ENCODE measurements at places on chromosomes 7 and 10.
A peak's percentile ranks its signal among the peaks of the same experiment; 100 is the strongest.

DNA sequence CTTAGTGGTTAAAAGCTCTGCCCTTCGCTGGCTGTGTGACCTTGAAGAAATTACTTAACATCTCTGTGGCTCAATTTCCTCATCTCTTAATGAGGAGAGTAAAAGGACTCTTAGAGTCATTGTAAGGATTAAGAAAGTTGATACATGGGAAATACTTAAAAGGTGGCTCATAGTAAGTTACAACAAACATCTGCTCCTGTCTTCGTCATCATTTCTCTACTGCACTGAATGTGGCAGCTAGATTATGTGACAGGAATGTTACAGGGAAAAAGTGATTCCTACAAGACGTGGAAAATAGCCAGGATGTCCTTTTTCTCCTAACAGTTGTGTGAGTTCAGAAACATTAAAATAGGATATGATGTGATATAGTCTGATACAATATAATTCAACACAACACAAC, 184.7 kb downstream of the FRMD4A start:
- DNase-seq = no peak

- no peak for DNase-seq
Measured at GRCh38 chr7:39617005-39617404, 6.4 kb upstream of the RALA start.

DNA sequence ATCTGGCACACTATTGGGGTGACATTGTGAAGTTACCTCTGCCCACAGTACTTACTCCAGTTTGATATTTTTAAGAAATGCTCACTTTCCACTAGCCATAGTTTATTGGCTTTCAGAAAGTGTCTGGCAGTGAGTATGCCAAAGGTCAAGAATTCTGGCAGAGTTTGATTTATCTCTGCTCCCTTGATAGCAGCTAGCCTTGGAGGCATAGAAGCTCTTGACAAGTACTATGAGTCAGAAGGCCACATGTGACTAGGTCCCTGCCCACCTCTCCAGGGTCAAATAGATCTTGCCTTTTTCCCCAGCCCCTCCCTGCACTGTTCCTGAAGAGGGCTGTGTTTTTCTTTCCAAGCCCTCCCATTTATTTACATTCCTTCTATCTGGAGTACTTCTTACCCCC, 202.2 kb downstream of the AUTS2 start:
- no peak for DNase-seq

- DNase-seq = no peak
Measured at GRCh38 chr7:33836797-33837355, 68.5 kb upstream of the BMPER start.

DNA sequence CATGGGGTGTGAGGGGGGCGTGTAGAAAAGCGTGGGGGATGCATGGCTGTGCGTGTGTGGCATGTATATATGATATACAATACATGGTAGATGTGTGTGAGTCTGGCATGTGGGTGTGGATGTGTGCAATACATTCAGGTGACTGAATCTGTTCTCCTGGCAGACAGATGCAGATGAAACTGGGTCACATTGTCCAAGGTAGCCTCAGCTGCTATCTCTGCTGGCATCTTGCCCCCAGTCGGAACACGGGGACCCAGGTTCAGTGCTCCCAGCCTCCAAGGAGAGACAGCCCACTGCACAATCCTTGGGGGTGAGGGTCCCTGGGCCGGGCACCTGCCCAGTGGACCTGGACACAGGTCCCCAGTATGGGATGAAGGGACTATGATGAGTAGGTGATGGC, 12.4 kb upstream of the SRRM3 start:
- DNase-seq = no peak

DNA sequence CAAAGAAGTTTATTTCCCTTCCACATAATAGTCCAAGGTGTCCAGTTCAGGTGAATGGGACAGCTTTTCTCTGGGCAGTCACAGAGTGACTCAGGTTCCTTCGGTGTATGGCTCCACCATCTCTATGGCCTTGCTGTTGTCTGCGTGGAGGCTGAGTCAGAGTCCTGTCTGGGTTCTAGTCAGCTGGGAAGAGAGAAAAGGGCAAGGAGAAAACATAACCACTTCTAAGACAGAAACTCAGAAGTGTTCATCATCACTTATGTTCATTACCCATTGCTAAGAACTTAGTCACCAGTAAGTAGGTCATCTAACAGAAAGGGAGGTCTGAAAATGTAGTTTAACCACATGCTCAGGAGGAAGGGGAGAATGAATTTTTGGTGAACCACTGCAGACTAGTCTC, 32.4 kb upstream of the CCDC7 start:
- DNase-seq = peak; percentile 2

DNA sequence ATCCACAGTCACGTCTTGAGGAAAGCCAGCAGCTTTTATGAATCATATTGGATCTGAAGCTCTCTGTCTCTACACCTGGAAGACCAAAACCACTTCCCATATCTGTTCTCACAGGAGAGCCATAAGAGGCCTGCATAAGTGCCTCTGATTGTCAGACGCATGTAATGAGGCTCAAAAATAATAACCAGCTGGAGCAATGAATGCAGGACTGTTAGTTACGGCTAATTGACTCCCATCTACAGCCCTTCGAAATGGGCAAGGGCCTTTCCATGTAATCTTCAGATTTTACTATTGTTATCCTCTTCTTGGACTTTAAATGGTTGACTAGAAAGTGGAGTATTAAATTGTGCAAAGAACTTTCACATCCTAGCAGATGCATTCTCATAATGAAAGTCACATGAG, 4.4 kb upstream of the SEMA3C start:
- DNase-seq = no peak

- no peak for DNase-seq
Measured at GRCh38 chr7:92647652-92648051, 57.5 kb upstream of the FAM133B start.

DNA sequence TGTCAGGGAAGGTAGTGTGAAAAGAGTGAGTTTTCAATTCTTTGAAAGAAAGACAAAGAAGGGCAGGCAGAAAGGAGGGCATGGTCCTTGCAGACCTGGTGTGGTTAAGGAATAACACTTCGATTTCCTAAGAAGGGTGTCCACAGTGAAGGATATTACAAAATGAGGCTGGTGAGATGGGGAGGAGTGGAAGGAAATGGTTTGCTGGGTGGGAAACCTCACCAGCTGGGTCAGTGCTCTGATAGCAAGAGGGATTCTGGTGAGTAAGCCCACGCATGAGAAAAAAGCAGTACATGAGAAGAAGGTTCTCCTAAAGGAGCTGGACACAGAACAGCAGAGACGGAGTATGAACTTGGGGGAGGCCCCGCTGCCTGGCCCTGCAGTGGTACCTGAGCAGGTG, 230.6 kb upstream of the PLXNA4 start:
- DNase-seq = no peak

All from activated CD4-positive, alpha-beta T cell treated with anti-CD3 and anti-CD28 coated beads, Interleukin-2, amount 50 U/mL, for 24 hours (primary cell).